HT-29 (cell line): ENCODE measurements at places on chromosomes 5 and 9.
A peak's percentile ranks its signal among the peaks of the same experiment; 100 is the strongest.

GRCh38 chr5:2767089-2767488 is 15.6 kb upstream of the IRX2 start:
- no peak for DNase-seq

DNA sequence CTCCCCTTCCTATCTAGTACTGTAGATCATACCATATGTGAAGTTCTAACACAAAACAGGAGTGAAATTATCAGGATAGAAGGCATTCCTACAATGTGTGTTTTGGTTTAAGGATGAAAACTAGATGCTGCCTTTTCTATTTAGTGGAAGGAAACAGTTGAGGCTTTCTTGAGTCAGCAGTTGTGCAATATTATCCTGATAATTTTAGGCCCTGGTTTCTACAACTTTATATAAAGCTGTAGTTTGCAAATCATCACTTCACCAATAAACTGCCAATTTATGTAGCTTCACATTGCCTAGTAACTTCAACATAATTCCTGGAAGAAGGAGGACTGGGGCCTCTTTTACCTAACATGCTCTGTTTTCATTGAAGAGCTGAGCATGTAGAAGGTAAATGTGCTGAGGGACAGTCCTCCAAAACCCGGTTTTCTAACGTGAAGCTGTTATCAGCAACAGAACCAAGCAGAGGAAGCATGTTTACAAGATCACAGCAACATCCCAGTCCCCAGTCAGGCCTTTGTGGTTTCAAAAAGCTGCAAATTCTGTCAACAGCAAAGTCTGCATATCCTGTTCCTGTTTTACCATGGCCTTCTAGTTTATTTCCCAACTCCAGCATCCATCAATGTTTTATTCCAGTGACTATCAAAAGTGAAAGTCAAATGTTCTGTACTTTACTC is 513.4 kb upstream of the MEF2C start:
- DNase-seq = no peak

GRCh38 chr9:84781931-84782866 is 112.7 kb downstream of the NTRK2 start:
- DNase-seq = no peak

DNA sequence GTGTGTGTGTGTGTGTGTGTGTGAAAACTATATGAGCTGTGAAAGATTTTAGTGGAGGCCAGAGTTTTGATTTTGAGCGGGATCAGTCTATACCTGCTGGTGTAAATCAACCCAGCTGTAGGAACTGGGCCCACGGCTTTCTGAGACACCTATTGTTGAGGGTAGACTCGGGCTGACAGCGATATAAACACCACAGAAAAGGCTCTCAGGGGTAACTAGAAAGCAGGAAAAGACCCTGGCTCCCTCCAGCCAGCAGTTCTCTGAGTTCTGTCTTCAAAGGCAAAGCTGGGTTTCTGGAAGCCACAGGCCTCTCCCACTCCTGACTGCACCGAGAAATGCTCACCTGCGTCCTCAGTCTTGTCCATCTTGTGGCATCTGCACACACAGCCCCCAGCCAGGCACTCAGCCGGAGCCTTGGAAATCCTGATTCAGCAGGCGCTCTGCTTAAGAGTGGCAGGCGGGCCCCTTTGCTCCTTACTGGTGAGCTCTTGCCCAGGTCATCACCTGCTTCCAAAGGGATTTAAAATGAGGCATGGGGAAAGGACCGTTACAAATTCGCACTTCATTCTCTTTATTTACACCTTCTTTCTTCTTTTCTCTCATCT is 223.3 kb downstream of the NDUFS4 start:
- DNase-seq = no peak

DNA sequence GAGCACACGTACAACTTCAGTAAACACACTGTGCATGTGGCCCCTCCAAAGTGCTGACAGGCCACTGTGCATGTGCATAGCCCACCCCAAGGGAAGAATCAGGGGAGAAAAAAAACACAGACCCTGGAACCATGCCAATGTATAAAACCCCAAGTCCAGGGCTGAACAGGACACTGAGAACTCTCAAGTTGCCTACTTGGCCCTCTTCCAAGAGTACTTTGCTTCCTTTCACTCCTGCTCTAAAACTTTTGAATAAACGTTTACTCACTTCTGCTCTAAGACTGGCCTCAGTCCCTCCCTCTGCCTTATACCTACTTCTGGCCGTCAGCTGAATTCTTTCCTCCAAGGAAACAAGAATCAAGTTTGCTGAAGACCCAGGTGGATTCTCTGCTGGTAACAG is 77.7 kb upstream of the NFIB start:
- peak; percentile 68 for DNase-seq

DNA sequence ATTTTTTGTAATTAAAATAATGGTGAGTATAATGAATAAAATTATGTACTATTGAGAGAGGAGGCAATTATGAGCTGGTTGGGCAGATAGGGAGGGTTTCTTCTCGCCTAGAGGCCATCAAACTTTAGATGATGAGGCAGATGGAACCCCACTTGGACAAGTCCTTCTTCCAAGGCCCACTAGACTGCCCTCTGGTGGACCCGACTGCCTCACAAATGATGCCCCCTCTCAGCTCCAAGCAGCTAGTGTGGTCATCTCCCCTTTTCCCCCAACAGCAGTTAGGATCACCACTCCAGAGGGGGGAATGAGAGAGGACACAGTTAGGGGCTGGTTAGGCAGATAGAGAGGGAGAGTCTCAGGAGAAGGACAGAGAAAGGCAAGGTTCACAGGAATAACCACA is 348.0 kb upstream of the CDH18 start:
- peak; percentile 50 for DNase-seq
